ENCODE measurements at places on chromosomes 5 and 9.
A peak's percentile ranks its signal among the peaks of the same experiment; 100 is the strongest.

- DNase-seq = no peak
Observed at GRCh38 chr5:172115541-172115982, 72.5 kb downstream of the STK10 start.

DNA sequence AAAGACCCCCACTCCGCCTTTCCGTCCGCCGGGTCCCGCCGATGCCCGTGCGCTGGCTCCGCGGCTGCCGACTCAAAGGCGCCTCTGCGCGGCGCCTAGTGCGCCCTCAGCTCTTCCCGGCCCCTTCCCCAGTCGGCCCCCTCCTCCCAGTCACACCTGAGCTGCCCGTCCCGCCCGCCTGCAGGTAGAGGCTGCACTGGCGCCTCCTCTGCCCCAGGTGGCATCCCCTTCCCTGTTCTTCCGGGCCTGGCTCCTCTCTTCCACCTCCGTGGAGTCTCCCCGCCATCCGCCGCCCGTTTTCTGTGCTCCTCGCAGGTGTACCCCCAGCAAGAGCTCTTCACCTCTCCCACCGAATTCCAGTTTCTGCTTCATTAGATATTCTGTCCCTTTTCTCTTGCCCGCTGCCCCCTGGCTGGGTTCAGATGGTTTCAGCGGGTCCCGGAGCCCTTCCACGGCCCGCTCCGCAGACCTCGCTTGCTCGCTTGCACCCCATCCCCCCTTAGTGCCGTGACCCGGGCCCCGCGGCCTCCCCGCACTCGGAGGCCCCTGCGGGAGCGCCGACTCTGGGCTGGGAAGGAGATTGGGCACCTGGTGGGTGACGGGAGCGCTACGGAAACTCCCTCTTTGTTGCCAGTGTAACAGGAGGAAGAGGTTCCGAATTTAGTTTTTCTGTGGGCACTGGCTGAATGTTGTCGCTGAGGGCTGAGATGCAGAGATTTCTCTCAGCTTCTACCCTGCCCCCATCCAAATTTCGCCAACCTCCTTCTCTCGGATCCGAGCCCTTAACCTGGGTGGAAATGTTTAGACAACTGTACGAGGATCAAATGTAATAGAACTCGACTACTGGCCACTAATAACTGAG, 809 bp downstream of the SLC44A1 start:
- peak; percentile 56 for DNase-seq

GRCh38 chr5:53069626-53070025, 39.9 kb downstream of the MOCS2 start:
- no peak for DNase-seq

- no peak for DNase-seq
Observed at GRCh38 chr5:51983161-51983560, 599.9 kb downstream of the ISL1 start.

DNA sequence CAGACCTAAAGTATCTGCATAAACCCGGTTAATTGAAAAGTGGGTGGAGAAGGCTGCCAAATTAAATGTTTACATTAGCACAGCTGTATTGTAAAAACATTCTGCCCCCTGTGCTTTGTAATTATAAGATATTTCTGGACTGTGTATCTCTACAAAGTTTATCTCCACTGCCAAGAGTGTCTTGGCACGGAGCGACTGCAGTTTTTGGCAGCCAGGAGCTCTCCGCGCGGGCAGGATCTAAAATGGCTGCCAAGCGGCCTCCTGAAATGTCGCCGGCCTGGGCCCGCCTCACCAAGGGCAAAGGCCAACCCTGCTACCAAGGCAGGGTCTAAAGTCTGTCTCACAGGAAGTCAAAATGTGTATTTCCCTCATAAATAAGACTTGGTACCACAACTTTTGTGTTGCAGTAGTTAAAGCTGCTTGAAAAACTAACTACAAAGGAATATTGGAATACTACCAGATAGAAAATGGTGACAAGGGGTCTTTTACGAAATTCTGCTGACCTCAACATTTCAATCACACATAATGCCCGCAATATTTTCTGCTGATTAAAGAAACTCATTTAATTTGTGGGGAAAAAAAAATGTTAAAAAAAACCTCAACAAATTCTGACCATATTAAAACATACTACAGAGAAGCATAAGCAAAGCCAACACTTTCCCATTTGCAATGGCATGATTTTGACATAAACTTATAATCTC, 110.4 kb downstream of the NFIB start:
- DNase-seq = no peak
